ENCODE measurements at places on chromosomes 1 and 21.

DNA sequence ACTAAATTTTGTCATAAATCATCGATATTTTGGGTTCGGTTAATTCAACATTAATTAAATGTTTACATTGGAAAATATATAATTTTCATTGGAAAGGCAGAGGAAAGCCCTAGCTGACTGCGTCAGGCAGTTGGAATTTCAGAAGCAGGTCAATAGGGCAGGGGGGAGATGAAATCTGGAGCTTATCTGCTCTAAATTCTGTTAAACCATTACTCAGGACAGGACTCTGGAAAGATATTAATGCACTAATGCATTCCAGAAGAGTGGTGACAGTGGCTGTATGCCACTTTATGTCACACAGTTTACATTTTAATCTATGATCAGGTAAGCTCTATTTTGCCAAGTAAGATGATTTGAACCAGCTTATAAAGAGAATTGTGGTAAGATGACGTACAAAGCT lies 153.0 kb upstream of the B3GALT2 start:
- no peaks in the 10 kb centered on the region for H3K36me3 ChIP-seq
- DNase-seq: no peak
- no peaks in the 10 kb centered on the region for H3K4me1 ChIP-seq
- no peak overlapping the region for H3K4me3 ChIP-seq
- H3K27me3 ChIP-seq: no peaks in the 10 kb centered on the region

GRCh38 chr1:203058676-203058935 lies 27.2 kb downstream of the MYOG start:
- no peaks in the 10 kb centered on the region for H3K4me1 ChIP-seq
- H3K27me3 ChIP-seq: peaks cover 58% of the 10 kb centered on the region
- no peak overlapping the region for H3K4me3 ChIP-seq
- H3K36me3 ChIP-seq: peaks cover 2% of the 10 kb centered on the region
- no peak for DNase-seq

GRCh38 chr1:94873520-94874351 lies 53.2 kb downstream of the CNN3 start:
- H3K27ac ChIP-seq: no peak overlapping the region
- no peak overlapping the region for H3K4me3 ChIP-seq
- DNase-seq: no peak
- peaks cover 37% of the 10 kb centered on the region for H3K27me3 ChIP-seq
- H3K36me3 ChIP-seq: peaks cover 3% of the 10 kb centered on the region

DNA sequence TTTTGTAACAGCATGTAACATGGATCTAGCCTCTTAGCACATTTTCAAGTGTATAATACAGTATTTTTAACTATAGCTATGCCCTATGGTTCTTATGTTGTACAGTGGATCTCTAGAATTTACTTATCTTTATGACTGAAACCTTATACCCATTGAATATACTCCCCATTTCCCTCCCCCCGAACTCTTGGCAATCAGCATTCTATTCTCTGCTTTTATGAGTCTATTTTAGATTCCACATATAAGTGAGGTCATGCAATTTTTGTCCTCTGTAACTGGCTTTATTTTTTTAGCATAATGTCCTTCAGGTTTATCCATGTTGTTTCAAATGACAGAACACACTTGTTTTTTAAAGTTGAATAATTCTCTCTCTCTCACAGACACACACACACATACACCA lies 3.1 kb upstream of the GBP6 start:
- H3K27me3 ChIP-seq: no peaks in the 10 kb centered on the region
- DNase-seq: no peak
- H3K4me1 ChIP-seq: peaks cover 18% of the 10 kb centered on the region
- H3K4me3 ChIP-seq: no peak overlapping the region

GRCh38 chr1:230262867-230263567 lies 163.1 kb downstream of the PGBD5 start:
- peaks cover 22% of the 10 kb centered on the region for H3K36me3 ChIP-seq
- H3K27me3 ChIP-seq: no peaks in the 10 kb centered on the region
- no peak overlapping the region for H3K27ac ChIP-seq
- no peak overlapping the region for H3K4me3 ChIP-seq

- H3K36me3 ChIP-seq: peaks cover 4% of the 10 kb centered on the region
- DNase-seq: no peak
- H3K27ac ChIP-seq: peak overlapping the region; percentile 2
Measured at GRCh38 chr1:34975338-34975737, 9.8 kb downstream of the TMEM35B start.

All from central memory CD8-positive, alpha-beta T cell (primary cell).